ENCODE measurements at places on chromosomes 4 and X.

DNA sequence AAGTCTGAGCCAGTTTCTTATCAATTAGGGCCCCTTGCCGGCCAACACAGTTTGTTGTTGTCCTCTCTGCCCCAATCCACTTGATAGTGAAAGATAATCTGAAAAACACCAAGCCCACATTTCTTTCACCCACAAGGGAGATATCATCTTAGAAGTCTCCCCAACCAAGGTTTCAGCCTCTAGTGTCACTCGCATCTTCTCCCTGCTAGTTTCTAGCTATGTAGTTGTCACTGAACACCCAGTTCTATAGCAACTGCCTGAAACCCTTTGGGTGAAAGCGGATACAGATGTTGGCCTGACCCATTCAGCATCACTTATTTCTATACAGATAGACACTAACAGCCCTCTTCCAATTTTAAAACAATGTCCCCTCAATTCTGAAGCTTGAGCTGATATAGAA, 116.3 kb downstream of the BMP15 start:
- DNase-seq: no peak

- DNase-seq: no peak
Observed at GRCh38 chr4:80266253-80266901, at the start of gene FGF5. Gene FGF5, plus strand, starts transcription at chr4:80266664. Its CDS starts 161 bp downstream, at chr4:80266825.

DNA sequence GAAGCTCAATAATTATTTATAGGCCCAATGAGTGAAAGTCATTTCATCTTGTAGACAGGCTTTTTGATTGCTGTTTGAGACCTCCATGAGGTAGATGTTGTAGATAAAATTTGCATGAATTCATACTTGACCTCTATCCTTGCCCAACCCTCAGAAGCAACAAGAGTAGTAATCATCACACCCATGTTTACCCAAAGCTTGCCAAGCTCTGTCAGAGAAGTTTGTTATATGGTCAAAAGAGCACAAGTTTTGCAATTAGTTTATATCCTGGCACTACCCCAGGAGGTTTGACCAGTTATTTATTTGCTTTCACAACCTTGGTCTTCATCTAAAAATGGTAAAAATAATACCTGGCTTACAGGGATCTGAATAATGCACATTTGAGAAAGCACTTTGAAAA, 20.7 kb downstream of the ADH7 start:
- DNase-seq: no peak

GRCh38 chrX:30275498-30275897, 28.6 kb downstream of the MAGEB1 start:
- no peak for DNase-seq

DNA sequence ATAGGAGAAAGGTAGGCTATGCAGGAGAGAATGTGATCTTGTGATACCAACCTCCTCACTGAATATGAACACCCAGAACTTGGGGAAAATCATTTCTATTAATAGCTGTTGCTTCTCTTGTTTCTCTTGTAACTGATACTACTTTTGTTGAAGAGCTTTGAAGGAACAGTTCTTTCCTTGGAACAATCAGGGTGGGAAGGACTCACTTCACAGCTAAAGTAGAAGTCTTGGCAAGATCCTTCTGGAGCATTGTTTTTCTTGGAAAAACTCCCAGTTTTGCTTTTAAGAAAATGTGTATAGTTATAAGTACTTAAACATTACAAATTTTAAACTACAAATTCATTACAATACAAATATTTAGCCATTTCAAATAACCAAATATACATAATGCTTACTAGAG, 19.1 kb upstream of the XK start:
- no peak for DNase-seq

DNA sequence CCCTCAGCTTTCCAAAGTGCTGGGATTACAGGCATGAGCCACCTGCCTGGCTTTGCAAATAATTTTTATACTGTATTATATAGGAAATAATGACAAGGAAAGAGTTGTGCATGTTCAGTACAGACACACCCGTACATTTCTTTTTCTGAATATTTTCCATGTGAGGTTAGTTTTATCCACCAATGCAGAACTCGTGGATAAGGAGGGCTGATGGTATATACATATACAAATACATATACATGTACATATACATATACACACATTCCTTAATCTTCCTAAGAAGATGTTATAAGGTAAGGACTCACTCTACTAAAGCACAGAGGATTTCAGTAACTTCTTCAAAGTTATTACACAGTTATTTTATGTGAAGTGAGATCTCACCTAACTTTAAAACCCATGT, 925.8 kb downstream of the C4orf33 start:
- DNase-seq: no peak

- DNase-seq: no peak
Observed at GRCh38 chr4:68272380-68272779, 26.9 kb upstream of the TMPRSS11B start.

GRCh38 chr4:156593464-156593863, 378.1 kb downstream of the PDGFC start:
- no peak for DNase-seq

GRCh38 chr4:123116412-123116811, 194.0 kb upstream of the NUDT6 start:
- DNase-seq: no peak

DNA sequence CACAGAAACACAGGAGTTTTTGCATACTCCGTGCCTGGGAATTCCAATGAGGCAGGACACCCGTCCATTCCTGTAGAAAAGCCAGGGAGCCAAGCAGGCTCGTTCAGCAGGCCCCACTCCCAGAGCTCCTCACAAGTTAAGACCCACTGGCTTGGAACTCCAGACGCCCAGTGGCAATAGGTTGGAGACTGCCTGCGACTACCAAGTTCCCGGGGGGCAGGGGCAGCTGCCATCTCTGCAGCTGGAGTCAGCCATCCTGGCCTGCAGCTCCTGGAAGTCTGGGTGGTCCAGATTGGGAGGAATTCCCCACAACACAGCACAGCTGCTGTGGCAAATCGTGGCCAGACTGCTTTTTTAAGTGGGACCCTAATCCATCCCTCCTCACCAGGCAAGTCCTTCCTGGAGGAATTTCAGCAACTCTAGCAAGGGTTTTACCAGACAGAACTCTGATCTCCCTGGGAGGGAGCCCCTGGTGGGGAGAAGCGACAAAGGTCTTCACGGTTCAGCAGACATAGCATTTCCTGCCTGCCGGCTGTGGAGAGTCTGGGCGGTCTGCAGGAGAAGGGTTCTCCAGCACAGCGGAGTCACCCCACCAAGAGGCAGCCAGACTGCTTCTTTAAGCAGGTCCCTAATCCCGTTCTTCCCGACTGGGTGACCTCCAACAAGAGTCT, 231.9 kb downstream of the STPG2 start:
- no peak for DNase-seq

All from stimulated activated CD8-positive, alpha-beta memory T cell treated with anti-CD3 and anti-CD28 coated beads, Interleukin-4, amount 100 ng/mL, for 1 hour (primary cell).